ENCODE measurements at places on chromosomes 6 and 20. TPM values are rescaled to one million over a fixed set of nuclear protein-coding genes. Genes with fewer than 3 reads are reported as not detected.
A peak's percentile ranks its signal among the peaks of the same experiment; 100 is the strongest.

GRCh38 chr6:11972806-11973205 lies 39.3 kb upstream of the HIVEP1 start:
- DNase-seq = no peak

DNA sequence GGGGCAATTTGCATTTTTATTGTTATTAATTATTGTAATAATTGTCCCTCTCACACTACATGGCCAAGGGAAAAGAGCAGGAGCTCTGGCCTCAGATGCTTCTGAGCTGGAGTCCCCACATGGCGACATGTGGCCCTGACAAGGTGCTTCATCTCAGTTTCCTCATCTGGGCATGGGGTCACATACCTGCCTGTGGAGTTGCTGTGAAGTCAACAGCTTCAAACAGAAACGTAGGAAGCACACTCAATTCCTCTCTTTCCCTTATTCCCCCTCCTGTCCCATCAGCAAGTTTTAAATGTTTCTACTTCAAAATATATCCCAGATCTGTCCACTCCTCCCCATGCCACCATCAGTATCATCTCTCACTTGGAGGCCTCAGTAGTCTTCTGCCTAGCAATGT lies 8.7 kb downstream of the CPNE5 start:
- DNase-seq = no peak

DNA sequence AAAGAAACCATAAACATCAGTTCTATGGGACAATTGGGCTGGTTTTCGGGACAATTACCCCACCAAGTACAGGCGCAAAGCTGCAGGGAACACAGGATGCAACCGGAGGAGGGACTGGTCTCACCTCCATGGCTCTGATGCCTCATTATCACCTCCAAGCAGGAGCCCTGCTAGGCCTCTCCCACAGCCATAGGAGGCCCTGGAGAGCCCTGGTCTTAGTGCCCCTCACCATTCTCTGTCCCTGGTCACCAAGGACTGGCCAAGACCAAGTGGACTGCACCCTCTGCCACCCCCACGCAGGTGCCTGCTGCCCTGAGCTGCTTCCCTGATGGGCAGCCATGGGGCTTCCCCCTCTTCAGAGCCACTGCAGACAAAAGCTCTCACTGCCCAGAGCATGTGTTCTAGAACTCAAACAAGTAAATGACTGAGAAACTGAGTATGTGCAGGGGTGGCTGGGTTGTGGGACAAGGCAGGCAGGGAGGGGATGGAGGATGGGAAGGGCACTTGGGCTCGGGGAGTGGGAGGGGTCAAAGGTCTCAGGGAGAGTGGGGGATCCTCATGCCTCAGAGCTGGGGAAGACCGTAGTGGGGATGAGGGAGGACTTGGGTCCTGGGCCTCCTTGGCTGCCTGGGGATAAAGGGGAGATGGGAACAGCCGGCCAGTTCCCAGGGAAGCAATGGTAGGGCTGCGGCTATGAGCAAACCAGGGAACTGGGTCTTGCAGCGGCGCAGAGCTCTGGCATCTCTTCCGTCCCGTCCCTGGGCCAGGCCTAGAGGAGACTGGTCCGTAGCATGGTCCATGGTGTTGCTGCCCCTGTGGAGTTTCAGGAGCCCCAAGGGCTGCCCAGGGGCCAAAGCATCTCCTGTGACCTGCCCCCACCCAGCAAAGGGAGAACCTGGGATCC lies 435.1 kb downstream of the PREX1 start:
- DNase-seq = no peak

- DNase-seq = no peak
Measured at GRCh38 chr6:80725156-80725930, 618.9 kb downstream of the BCKDHB start.

- DNase-seq = no peak
Measured at GRCh38 chr6:118771253-118771652, 119.9 kb upstream of the CEP85L start.

DNA sequence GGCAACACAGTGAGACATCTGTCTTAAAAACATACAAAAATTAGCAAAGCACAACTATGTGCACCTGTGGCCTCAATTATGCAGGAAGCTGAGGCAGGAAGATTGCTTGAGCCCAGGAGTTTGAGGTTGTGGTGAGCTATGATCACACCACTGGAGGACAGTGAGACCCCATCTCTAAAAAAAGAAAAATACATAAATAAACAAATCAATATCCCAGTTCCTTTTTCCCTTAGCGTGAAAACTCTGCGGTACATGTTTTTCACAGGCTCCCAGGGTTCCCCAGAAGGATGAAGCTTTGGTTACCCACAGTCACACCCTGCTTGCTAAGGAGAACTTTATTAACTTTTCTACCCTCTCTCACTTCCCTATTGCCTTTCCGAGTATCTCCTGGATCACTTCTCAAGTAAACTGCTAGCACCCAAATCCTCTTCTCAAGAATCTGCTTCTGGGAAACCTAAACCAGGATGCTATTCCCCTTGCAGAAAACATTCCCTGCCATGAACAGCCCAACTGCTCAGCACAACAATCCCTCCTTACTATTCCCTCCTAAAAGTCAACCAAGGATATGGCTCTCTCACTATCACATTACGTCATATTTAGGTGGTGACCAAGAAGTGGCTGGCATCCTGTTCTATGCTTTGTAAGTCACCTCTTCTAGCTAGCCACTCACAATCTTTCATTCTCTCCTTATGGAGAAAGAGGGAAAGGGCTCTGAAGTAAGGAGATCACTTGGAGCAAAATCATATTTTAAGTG lies 122.4 kb downstream of the IPCEF1 start:
- no peak for DNase-seq

DNA sequence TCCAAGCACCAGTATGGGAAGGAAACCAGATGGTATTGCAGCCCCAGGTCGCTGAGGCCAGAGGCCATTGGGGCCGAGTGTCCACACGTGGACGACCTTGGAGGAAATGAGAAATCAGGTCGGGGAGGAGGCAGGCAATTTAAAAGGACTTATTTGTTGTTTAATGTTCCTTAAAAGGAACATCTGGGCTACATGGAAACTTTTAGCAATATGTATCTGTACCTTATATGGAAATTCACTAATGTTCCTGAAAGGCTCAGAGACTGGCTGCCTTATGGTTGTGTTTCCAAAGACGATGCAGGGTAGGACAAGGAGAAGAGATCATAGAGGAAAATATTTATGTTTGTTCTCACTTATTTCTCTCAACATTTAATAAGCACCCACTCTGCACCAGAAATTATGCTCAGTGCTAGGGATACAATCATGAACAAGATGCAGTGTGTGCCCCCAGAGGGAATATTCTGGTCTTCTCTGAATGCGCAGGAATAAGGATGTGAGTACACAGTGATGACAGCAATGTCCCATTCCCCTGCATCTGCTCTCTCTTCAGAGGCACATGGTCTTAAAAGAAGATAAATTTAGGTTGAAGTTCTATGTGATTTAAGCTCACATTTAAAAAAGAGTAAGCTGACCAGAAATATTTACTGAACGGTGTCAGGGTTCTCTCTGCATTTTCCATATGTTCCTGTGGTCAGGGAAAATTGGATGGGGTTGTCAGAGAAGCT lies 3.4 kb downstream of the BNIP5 start:
- DNase-seq = no peak

- no peak for DNase-seq
Measured at GRCh38 chr6:16704401-16705045, 56.7 kb downstream of the ATXN1 start.

GRCh38 chr6:157313531-157314467 lies 9.5 kb downstream of the TMEM242 start:
- no peak for DNase-seq

DNA sequence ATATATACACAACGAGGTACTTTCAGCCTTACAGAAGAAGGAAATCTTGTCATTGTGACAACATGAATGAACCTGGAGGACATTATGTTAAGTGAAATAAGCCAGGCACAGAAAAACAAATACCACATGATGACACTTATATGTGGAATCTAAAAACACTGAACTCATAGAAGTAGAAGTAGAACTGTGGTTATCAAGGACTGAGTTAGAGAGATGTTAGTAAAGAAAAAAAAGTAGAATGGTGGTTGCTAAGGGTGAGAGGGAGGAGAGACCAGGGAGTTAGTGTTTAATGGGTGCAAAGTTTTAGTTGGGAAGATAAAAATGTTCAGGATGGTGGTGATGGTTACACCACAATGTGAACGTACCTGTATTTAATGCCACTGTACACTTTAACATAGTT lies 4.8 kb upstream of the STX11 start:
- DNase-seq = no peak

- DNase-seq = no peak
Measured at GRCh38 chr6:45558858-45559257, 181.1 kb upstream of the SUPT3H start.

- peak; percentile 50 for DNase-seq
Measured at GRCh38 chr6:20211037-20211940, 980 bp downstream of the MBOAT1 start.

DNA sequence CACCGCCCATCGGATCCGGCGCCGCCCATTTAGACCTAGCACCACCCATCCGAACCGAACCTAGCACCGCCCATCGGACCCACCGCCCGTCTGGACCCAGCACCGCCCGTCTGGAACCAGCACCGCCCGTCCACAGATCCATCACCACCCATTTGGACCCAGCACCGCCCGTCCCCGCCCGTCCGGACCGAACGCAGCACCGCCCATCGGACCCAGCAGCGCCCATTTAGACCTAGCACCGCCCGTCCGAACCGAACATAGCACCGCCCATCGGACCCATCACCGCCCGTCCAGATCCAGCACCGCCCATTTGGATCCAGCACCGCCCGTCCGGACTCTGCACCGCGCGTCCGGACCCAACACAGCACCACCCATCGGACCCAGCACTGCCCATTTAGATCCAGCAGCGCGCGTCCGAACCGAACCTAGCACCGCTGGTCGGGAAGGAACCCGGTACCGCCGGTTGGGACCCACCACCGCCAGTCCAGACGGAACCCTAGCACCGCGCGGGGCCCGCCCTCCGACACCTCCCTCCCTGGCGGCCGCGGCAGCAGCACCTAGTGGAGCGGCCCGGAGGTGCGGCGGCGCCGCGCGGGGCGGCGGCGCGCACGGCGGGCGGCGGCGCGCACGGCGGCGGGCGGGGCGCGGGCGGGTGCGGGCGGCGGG lies 348 bp upstream of the AFDN start:
- DNase-seq = peak; percentile 66

- DNase-seq = no peak
Measured at GRCh38 chr6:79789896-79790295, 157.5 kb downstream of the ELOVL4 start.

DNA sequence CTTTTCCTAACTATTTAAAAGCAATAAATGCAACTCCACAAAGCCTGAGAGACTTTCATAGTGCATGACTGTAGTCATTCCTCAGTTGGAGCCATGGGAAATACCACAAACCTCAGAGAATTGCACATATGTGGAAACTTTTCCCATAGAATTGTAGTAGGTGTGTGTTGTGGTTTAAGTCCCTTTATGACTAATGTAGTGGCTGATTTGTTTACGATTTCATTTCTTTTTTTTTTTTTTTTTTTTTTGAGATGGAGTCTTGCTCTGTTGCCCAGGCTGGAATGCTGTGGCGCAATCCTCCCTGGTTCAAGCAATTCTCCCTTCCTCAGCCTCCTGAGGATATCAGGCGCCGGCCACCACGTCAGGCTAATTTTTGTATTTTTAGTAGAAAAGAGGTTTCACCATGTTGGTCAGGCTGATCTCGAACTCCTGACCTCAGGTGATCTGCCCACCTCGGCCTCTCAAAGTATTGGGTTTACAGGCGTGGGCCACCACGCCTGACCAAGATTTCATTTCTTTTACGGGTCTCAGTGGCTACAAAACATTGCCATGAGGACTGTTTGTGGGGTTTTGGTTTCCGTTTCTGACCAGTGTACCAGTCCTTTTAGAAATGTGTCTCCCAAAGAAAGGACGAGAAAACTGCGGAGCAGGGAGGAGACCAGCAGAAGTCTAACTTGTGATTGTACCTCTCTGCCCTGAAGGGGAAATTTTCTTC lies 212.1 kb upstream of the MARCKS start:
- DNase-seq = no peak

GRCh38 chr20:62286493-62287064 lies 16.2 kb upstream of the ADRM1 start:
- no peak for DNase-seq

DNA sequence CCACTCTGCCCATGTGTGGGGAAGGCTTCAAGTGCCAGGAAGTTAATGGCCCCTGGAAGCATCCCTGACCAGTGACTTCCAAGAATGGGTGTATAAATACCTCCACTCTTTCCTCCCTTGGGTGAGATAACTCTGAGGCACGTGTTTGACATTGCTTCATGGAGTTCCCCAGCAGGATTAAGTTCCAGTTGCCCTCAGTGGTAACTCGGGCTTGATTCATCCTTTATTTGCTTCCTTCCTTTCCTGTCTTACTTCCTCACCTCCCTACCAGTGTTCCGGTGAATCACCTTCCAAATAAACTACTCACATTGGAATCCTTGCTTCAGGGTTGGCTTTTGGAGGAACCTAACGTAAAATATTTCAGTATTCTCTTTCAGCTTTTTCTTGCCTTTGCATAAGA lies 84.6 kb upstream of the JAG1 start:
- no peak for DNase-seq

DNA sequence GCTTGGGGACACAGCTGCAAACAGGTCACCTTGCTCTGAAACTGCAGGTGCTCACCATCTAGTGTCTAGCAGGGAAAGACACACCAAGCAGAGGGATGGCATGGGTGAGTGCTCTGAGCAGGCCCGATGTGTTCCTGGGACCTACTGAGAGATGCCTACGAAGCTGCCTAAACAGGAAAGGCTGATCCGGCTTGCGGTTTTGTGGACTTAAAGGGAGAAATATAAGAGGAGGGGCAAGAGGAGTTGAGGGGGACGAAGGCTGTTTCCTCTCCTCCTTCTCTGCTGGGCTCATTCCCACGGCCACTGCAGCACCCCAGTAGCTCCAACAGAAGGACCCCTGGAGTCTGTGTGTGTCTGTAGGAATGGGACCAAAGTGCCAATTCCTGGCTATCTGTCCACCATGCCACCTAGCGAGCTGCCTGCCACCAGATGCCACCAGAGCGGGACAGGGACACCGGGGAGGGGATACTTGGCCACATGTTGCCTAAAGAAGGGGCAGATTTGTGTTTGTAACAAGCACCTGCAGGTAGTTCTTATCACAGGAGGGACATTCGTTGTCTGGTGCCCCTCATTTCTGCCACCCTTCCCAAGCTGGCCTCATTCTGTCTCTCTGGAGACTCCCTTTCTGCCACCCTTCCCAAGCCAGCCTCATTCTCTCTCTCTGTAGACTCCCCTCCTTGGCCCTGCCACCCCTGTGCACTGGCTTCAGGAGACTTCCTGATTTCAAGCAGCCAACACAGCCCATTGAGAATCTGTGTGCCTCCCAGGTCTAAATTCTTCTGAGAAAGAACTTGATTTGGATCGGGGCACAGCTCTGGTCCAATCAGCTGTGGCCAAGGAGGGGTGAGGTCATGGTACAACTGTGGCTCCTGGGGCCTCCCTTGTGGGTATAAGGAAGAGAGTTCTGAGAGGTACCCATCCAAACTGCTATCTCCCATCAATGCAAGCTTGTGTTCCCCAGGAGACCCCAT lies 221.8 kb downstream of the ANKRD60 start:
- no peak for DNase-seq

GRCh38 chr20:5753814-5754213 lies 3.6 kb downstream of the SHLD1 start:
- DNase-seq = no peak

- no peak for DNase-seq
Measured at GRCh38 chr6:44201200-44201599, 15.5 kb upstream of the MYMX start.

The KCNG1 gene
- total RNA-seq = not detected

The PPP1R16B gene
- 8.2 TPM for total RNA-seq

The MATN4 gene
- total RNA-seq = 0.33 TPM

The RNF182 gene
- 1.5 TPM for total RNA-seq

The RAET1G gene
- not detected for total RNA-seq

The RXRB gene
- 39.1 TPM for total RNA-seq
